ENCODE measurements at places on chromosomes 7 and 10.

DNA sequence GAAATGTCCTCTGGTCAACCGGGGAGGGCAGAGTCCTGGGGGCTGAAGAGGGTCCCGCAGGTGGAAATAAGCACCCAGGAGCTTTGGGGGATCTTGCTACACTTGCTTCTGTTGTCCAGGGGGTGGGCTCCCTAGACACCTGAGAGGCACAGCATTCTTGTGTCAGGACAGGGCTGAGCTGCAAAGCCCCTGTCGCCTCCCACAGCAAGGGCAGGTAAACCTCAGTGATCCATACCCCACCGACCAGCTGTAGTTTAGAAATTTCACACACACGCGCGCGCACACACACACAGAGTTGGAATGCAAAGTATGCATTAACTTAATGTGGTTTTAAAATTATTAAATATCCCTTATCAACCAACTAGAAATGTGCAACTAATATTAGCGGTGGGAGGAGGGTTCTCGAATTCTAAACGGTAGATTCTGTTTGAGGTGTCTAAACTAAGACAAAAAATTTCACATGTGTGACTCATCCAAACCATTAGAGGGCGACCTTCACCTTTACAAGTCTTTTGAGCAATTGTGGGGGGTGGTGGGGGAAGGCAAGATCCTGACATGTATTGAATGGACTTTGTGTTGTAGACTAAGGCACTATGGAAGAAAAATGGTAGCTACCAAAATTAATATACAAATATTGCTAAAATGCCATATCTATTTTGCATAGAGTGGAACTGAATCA lies 34.3 kb upstream of the PTF1A start:
- peak; percentile 40 for DNase-seq

GRCh38 chr7:94178230-94178629 lies 174.1 kb upstream of the BET1 start:
- no peak for DNase-seq

- DNase-seq, result peak; percentile 14
Observed at GRCh38 chr10:45370202-45370955, 3.6 kb upstream of the ALOX5 start.

DNA sequence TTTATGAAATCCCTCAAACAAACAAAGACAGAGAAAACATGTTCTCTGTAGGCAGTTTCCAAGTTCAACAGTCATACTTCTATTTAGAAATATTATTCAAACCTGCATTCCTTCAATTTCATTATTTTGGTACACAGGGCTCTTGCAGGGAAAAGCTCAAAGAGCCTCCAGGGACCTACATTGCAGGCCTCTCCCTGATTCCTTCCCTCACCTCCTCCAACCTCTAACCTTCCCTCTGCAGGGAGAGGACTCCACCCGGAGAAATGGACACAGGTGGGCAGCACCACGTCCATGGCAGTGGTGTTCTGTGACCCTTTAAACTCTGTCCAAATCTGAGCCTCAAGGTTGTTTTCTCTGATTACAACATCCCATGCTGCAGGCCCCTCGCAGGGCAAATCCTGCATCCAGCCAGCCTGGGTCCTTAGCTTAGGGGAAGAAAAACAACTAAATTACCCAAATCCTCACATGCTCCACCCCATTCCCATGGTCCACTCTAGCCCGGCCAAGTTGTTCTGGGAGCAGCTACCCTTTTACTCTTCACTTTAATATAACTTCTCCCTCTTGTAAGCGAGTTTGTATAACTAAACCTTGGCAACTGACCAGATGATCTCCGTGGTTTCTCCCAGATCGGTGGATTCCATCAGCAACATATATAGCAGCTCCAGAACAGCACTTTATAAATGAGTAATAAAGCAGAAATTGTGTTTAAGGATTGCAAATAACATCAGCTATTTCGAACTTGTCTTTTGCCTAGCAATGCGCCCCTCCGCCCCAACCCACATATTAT lies 129.8 kb downstream of the CUBN start:
- DNase-seq, result no peak

GRCh38 chr10:5600908-5601307 lies 65.5 kb downstream of the ASB13 start:
- no peak for DNase-seq

- DNase-seq, result no peak
Observed at GRCh38 chr10:3838460-3839437, 53.7 kb upstream of the KLF6 start.

DNA sequence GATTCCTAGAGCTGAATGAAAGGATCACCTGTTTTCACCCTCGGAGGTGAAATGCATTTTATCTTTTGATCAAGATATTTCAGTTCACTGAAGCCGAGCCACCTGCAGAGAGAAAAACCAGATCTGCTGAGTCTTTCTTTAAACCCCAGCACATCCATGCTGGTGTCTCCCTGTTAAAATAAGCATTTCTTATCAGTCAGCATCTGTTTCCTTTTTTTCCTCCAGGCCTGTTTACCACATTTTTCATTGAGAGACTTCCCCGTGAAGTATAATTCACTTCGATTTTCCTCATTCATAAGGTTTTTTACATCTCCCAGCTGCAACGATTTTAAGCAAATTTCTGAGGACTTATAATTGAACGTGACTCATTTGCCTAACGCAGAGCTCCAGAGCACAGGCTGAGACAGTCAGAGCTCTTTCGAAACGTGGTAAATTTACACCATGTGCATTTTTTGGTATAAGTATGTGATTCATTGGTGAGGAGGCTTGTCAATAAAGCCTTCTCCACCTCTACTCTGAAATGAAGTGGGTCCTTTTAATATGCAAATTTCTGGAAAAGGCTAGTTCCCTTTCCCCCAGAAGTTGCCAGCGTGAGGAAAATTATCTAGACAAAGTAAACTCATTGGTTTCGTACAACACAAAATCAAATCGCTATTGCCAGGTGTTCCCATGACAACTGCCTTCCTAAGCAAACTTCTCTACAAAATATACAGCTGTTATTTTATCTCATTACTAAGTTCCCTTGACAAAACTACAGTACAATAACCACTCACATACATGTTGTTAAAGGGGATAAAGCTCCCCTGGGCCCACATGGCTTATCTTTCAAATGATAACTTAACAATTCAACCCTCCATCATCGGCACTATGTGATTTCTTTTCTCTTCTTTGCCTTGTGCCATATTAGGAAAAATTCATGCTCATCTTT lies 374.8 kb upstream of the AKR1E2 start:
- DNase-seq, result no peak

GRCh38 chr10:13942035-13942434 lies 355.3 kb downstream of the PRPF18 start:
- no peak for DNase-seq

GRCh38 chr10:85515316-85515715 lies 851.3 kb downstream of the GRID1 start:
- no peak for DNase-seq

DNA sequence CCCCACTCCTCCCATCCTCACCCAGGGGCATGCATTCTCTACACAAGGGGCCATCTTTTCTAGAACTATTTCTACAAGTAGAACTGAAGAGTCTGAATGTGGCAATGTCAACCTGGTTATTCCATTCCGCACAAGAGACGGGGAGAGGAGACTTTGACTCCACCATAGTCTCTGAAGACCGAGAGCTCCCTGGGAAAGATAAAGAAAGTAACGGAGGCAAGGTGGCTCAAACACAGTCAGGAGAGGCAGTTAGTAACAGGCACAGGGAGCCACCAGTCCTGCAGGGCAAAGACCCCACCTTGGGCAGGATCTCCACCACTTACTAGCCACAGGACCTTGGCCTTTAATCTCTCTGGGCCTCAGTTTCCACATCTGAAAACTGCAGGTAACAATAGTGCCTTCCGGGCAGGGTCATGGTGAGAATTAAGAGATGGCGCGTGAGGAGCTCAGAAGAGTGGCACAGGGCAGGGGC lies 100.3 kb downstream of the TNS3 start:
- no peak for DNase-seq

DNA sequence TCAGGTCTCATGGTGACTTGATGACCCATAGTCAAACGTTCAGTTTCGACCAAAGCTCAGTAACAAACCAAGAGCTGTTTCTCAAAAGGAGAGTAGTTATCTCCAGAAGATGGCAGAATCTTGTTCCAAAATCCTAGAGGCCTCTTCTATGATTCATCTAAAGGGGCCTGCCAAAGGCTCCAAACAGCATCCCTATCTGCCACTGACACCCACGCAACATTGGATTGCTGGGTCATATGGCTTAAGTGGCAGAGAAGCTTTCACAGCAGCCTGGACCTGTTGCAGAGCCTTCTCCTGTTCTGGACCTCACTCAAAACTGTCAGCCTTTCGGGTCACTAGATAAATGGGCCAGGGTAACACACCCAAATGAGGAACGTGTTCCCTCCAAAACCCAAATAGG lies 54.0 kb upstream of the LRRC18 start:
- DNase-seq, result no peak

- no peak for DNase-seq
Observed at GRCh38 chr7:134098072-134098471, 29.1 kb upstream of the LRGUK start.

- no peak for DNase-seq
Observed at GRCh38 chr10:63760708-63761047, 239.5 kb downstream of the REEP3 start.

DNA sequence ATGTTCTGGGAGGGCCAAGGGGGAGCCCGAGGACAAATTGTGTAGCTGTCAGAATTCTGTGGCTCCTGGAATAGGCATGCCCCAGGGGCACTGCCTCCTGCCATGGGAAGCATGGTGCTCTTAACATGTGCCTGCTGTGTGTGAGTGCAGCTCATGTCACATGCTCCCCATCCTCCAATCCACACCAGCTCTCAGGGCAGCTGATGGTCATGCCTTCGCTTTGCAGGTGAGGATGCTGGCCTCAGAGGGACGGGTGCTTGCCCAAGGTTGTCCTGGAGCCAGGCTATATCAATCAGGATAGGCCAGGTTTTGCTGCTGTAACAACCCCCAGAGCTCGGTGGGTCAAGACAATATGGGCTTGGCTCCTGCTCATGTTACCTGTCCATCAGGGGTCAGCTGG lies 303.4 kb downstream of the RPS24 start:
- DNase-seq, result no peak

DNA sequence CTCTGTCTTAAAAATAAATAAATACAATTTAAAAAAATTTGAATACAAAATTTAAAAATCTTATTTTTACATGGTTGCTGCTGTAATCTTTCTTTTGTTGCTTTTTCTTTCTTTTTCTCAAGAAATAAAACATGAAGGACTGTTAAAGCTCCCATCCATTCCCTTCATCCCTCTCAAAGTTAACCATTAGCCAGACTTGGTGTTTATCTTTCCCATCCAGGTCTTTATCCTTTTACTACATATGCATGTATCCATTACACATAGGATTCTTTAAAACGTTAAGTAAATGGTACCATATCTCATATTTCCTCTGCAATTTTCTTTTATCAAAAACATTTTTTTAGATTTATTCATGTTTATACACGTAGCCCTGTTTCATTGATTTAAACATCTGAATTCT lies 70.1 kb downstream of the CREB3L2 start:
- DNase-seq, result no peak

DNA sequence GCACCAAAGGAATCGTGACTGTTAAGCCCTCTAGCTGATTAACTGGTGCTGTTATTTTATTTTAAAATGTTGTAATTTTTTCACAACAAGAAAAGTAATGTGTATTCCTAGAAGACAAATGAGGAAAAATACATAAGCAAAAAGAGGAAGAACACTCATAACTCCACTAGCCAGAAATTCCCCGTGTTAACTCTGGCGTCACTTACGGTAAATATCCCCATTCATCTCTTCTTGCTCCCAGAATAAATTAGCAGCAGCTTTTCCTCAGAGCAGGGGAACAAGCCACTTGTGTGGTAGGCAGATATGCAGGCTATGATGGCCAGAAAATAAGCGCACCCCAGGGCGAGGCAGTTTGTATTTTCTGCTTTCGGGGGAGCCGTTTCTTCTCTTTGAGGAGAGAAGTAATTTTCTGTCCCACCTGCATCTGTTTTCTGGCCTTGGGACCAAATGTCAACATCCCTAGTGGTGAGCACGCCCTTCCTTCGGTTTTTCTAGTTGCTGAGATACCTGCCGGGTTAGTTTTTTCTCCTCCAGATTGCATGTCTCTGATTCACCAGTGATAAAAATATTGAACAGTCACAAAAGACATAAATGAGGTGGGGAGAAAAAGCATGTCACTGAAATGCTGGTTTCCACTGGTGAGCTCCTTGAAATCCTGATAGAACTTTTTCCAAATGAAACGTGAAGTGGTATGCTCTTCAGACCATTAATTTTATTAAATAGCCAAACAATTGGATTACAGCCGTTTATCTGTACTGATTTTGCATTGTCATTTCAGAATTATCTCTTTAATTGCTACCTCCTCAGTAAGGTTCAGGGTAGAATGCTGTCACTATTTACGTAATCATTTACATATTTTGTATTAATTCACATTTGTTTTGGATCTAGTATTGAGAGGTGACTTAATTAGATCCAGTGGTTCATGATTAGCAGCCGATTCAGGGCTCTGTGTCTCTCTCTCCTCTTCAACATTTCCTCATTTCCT lies 268.1 kb downstream of the CAMK1D start:
- no peak for DNase-seq

DNA sequence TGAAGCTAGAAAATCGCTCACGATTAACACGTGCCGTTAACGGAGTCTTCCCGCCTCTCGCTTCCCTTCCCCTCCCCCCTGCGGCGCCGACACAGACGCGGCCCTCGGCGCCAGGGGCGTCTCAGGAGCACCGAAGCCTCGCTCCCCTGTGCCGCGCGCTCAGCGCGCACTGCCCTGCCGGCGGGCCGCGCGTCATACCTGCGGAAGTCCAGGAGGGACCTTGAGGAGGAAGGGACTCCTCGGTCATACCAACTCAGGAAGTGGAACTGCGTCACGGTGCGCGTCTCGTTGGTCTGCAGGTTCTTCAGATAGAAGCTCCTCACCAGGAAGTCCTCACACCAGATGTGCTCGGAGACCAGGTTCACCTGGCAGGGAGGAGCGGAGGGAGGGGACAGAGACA lies 239.6 kb downstream of the DNAJB6 start:
- no peak for DNase-seq

DNA sequence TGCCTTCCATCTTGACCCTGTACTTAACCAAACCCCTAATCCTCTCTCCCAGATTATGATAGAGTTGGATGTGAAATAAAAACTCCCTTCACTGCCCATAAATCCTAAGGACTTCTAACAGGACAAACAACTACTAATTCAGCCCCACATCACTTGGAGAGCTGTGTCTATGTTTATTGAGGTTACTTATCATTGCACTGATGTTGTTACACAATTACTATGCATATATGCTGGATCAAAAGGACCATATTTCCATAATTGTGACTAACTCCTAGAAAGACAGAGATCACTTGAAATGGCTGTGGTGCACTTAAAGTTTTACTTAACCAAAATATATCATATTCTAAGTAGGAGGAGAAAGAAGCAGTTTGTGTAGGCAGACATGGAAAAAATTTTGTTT lies 144.9 kb upstream of the AGK start:
- DNase-seq, result no peak

GRCh38 chr7:151012911-151013347 lies 11.4 kb downstream of the ATG9B start:
- DNase-seq, result no peak

DNA sequence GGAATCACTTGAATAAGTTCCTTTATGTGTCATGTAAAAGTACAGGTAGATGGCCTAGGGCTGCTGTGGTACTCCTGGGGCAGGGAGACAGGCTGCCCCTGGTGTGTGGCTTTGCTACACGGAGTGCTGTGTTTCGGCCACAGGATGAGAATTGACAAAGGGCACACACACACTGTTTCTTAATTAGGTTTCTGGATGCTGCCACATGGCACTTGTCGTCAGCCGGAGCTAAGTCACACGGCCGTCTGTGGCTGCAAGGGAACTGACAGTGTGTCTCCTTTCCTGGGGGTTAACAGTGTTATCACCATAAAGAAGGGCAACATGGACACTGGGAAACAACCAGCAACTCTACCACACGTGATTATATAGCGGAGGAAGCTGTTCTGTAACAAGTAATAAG lies 55.7 kb upstream of the CREB5 start:
- DNase-seq, result peak; percentile 10

- DNase-seq, result no peak
Observed at GRCh38 chr10:45660876-45661411, 11.6 kb downstream of the ZFAND4 start.

Data from NCI-H2171 treated with DMSO at 0.1 percent for 48 hours (cell line).